Activated T-cell treated with anti-CD3 and anti-CD28 coated beads for 4 hours (primary cell): ENCODE measurements at places on chromosomes 16 and 17.
A peak's percentile ranks its signal among the peaks of the same experiment; 100 is the strongest.

GRCh38 chr17:49504369-49504768 lies 9.3 kb downstream of the NGFR start:
- no peak for DNase-seq

DNA sequence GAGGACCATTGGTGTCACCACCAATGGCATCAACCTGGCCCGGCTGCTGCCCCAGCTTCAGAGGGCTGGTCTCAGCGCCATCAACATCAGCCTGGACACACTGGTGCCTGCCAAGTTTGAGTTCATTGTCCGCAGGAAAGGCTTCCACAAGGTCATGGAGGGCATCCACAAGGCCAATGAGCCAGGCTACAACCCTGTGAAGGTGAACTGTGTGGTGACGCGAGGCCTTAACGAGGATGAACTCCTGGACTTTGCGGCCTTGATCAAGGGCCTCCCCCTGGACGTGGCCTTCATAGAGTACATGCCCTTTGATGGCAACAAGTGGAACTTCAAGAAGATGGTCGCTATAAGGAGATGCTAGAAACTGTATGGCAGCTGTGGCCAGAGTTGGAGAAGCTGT lies 111.9 kb upstream of the SIAH1 start:
- no peak for DNase-seq

GRCh38 chr16:70691223-70692129 lies 5.6 kb upstream of the MTSS2 start:
- no peak for DNase-seq

GRCh38 chr17:13337864-13338371 lies 263.8 kb downstream of the HS3ST3A1 start:
- DNase-seq = no peak

- no peak for DNase-seq
These were observed 1107.3 kb upstream of the EEF2KMT start for GRCh38 chr16:6204945-6205344.

GRCh38 chr16:27404163-27404823 lies 2.3 kb downstream of the IL21R start:
- no peak for DNase-seq

DNA sequence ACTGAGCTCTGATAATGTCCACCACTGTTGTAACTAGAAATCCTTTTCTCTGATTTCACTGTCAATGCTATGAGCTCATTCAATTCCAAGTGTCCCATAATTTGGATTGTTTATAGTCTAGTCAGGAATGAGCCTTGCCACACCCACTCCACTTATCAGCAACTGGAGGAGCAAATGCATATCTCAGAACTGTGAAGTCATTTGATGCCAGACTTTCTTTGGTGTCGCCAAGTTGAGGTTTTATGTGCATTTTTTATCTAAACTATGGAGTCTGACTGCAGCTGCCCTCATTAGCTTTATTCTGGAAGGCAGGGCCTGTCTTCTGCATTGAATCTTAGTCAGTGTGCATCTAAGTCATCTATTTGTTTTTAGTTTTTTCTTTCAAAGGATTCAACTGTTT lies 361.3 kb downstream of the PMP22 start:
- DNase-seq = no peak

- DNase-seq = no peak
These were observed 53.7 kb downstream of the SF3B3 start for GRCh38 chr16:70577256-70577698.

- DNase-seq = no peak
These were observed 83.2 kb downstream of the TMC6 start for GRCh38 chr17:78045316-78045715.

DNA sequence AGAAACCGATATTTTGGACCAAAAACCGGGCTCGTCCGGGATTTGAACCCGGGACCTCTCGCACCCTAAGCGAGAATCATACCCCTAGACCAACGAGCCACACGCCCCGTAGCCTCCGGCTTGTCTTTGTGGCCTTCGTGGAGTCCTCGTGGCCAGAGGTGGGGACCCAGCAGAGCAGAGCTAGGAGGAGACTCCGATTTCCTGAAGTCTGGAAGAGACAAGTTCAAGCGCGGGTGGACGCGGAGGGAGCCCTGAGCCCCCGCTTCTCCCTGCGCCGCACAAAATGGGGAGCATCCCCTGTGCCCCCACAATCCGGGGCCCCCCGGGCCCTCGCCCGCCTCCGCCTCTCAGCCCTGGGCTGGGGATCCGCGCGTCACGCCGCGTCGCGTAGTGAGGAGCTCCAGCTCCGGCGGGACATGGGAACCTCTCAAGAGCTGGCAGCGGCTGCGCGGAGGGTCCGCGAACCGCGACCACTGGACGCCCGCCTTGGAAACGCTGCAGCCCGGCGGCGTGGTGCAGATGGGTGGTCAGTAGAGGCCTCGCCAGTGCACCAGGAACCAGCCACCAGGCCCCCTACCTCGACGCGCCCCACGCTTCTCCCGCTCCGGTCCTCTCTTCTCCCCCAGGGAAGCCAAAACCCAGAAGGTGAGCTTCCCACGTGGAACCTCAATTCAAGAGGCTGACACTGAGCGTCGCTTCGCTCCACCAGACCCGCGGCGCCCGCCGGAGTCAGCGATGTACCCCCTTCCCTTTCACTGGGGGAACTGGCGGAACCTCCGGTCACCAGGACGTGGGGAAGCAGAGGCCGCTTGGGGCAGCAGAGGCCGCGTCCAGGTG lies 5.2 kb upstream of the OR1F1 start:
- DNase-seq = no peak

- DNase-seq = no peak
These were observed 18.9 kb upstream of the HOXB9 start for GRCh38 chr17:48644910-48645557.

- DNase-seq = no peak
These were observed 98.0 kb downstream of the SHISA9 start for GRCh38 chr16:12999368-12999767.

GRCh38 chr17:5024604-5025003 lies 10.6 kb downstream of the SLC52A1 start:
- no peak for DNase-seq

GRCh38 chr16:72554935-72555334 lies 383.0 kb upstream of the PMFBP1 start:
- DNase-seq = no peak

DNA sequence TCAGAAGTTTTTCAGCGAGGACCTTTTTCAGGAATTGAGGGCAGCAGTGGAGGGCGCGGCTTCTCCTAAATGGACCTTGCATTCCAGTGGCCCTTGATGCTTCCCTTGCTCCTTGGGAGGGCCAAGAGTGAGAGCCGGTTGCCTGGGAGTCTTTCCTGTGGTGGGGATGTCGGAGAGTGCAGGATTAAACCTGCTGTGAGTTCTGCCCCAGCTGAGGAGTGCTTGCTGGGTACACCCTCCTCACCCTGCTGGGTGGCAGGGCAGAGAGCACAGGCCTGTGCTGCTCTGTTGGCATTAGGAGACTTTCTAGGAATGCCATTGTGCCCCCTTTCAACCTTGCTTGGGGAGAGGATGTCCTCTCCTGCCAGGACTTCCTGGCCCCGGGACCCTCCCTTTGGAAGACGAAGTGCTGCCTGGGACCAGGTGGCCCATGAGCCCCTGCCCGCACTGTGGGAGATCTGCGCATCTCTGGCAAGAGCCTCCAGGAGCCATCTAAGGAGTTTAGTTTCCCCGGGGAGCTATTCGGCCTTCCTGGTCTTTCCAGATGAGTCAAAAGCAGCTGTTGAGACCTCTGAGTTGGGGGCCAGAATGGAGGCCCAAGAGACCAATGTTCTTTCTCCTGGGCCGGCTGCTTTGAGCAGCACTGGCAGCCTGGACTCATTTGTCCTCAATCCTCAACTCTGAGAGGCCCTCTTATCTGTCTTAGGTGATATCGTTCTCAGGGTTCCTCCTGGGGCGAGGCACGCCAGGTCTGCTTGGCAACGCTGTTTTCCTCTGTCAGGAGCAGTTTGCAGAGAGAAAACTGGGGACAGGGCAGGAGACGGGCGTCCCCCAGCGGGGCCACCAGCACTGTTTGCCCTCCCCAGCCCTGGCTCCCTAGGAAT lies 5.6 kb downstream of the LLGL2 start:
- DNase-seq = no peak

DNA sequence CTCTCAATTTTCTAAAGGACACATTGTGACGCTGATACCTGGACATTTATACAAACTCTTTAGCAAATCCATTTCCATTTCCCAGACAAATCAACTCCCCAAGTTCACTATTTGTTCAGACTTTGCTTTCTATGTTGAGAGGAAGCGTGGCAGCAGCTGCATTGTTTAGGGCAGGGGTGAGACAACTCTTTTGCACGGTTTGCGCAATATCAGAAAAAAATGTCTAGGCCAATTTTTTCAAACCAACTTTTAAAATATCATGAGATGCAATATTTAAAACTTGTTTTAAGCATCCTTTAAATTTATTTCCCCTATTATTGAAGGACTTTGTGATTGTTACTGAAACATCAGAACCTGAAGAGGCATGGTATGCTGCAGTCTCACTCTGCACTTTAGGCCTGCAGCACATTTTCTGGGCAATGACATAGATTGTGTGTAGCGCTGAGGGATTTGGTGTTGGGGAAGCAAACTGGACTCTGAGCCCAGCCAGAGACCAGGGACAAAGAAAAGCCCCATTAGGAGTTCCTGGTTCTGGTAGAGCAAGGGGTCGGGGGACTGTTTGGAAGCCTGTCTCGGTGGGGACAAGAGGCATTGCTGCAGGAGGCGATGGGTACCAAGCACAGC lies 6.4 kb upstream of the CCDC182 start:
- DNase-seq = no peak

- DNase-seq = no peak
These were observed 57.0 kb downstream of the BMERB1 start for GRCh38 chr16:15491411-15491810.

DNA sequence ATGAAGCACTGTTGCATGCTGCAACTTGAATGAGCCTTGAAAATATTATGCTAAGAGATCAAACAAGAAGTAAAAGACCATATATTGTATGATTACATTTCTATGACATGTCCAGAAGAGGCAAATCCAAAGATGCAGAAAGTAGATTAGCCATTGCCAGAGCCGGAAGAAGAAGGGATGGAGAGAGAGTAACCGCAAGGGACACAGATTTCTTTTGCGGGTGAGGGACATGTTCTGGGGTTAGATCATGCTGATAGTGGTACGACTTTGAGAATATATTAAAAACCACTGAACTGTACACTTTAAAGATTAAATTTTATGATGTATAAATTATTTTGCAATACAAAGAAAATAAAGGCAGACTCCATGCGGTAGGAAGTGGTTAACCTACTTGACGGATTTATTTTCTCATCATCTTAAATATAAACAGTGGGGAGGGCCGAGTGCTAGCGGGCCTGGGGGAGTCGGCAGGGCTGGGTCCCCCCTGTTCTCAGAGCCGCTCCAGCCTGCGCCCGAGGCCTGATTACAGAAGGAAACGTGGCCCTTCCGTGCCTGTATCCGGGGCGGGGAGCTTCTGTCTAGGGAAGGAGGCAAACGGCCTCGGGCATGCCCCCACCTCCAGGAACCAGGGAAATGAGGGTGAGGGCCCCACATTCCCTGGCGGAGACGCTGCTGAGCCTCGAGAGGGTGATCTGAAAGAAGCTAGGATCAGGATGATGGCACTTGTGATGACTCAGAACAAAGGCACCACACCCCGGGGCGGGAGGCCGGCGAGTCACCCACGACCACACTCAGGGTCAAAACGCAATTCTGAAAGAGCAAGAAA lies 48.0 kb downstream of the SHCBP1 start:
- no peak for DNase-seq

DNA sequence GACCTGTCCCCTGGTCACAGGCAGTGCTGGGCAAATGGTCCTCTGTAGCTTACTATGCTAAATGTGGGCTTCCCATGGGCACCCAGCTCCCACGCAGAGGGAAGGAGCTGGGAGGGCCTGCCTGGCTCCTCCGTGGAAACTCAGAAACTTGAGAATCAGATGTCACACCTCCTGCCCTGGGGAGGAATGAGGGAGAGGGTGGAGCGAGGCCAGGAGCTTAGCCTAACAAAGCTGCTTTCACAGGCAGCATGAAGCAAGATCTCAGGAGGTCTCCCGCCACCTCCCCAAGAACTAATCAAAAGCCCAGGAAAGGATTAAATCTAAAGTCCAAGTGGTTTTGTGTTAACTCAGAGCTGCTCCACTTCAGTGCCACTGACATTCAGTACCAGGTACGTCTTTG lies 33.6 kb upstream of the XYLT2 start:
- DNase-seq = no peak

- DNase-seq = no peak
These were observed 483 bp downstream of the LLGL2 start for GRCh38 chr17:75525806-75526554.

GRCh38 chr17:57487573-57487972 lies 231.2 kb downstream of the MSI2 start:
- no peak for DNase-seq

DNA sequence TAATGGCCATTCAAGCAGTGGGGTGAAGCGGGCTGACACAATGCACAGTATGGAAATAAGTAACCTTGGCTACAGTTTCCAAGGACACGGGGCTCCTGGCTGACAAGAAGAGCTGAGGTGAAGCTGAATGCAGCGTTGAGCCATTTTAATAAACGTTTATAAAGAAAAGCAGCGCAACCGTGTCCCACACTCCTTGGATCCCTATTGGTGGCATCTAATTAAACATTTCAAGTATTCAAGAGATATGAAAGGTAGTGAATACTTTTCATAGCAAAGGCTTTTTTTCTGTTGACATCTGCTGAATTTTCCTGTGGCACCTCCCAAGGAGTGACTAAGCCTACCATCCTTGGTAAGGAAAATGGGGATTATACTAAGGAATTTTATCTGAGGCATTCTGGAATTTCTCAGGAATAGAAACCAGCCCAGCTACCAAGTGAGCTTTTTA lies 26.5 kb downstream of the DUSP14 start:
- DNase-seq = no peak

- peak; percentile 19 for DNase-seq
These were observed 22.4 kb upstream of the TEKT1 start for GRCh38 chr17:6853764-6854442.

- no peak for DNase-seq
These were observed 2.0 kb downstream of the AXIN2 start for GRCh38 chr17:65559461-65559803.

- peak; percentile 84 for DNase-seq
These were observed 109.5 kb downstream of the YPEL2 start for GRCh38 chr17:59440757-59441463.

- DNase-seq = no peak
These were observed 77.7 kb upstream of the GNG13 start for GRCh38 chr16:878072-878784.

DNA sequence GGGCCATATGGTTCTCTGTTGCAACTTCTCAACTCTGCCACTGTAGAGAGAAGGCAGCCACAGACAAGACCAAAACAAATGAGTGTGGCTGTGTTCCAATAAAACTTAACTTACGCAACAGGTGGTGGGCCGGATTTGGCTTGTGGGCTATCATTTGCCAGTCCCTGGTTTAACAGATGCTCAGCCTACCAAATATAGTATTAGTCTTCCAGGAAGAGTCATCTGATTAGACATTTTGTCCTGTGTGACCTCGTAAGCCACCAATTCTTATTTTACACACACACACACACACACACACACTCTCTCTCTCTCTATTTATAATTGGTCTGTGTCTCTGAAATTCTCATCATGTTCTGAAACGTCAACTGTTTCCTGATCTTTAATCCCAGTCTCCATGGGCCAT lies 245.9 kb downstream of the XYLT1 start:
- no peak for DNase-seq

DNA sequence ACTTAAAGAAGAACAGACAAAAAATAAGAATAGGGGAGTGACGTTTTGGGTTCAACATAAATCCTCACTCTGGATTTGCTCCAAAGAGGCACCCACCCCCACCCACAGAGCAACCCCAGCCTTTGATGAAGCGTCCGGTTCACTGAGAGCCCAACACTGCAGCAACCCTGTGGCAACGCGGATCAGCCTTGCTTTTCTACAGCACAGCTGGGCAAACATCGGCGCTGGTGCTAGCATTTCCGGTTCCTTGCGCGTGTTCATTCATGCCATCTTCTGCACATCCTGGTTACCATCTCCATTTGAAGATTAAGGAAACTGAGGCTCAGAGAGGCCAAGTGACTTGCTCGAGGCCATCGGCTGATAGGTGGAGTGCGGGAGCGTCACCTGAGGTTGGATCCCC lies 8.7 kb upstream of the GINS2 start:
- DNase-seq = no peak
